Fibroblast of the conjunctiva (primary cell): ENCODE measurements at places on chromosomes 11 and 22.

- no peak for DNase-seq
Observed at GRCh38 chr11:114598461-114598860, 2.9 kb upstream of the NXPE4 start.

- no peak for DNase-seq
Observed at GRCh38 chr11:72573072-72573854, 101.0 kb downstream of the PDE2A start.

DNA sequence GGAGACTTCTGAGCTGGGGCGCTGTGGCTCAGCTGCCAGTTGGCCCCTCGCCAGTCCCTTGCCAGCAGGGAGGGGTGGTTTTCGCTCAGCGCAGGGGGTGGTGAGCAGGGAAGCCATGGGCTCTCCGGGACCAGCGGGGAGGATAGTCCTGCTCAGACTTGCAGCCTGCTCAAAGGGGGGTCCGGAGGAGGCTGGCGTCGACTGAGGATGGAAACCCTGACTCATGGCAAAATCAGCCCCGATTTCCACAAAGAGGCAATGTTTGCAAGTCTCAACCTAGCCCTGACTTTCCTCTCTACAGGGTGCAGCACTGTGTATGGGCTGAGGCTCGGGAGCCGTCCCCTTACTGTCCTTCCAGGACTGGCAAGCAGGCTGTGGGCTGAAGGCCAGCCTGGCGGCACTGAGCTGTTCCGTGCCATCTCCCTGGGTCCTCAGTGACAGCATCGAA is 35.1 kb downstream of the FBLN1 start:
- peak; percentile 88 for DNase-seq

GRCh38 chr22:31094021-31094551 is 13.0 kb downstream of the SMTN start:
- no peak for DNase-seq

GRCh38 chr11:69333149-69333710 is 39.3 kb downstream of the MYEOV start:
- DNase-seq = no peak

- no peak for DNase-seq
Observed at GRCh38 chr11:87724358-87724757, 450.9 kb downstream of the RAB38 start.

GRCh38 chr22:20580179-20580578 is 72.8 kb downstream of the MED15 start:
- no peak for DNase-seq

DNA sequence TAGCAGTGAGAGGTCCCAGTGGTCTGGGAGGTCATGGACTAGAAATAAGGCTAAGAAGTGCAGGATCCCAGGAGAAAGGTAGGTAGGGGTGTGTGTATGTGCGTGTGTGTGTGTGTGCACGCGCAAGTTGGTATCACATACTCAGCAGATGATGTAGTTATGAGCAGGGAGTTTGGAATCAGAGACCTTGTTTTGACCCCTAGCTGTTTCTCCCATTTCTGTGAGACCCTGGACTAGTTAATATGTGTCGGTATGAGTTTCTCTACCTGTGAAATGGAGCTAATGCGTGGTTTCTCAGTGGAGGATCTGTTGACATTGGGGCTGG is 1.3 kb downstream of the SERPING1 start:
- DNase-seq = no peak

DNA sequence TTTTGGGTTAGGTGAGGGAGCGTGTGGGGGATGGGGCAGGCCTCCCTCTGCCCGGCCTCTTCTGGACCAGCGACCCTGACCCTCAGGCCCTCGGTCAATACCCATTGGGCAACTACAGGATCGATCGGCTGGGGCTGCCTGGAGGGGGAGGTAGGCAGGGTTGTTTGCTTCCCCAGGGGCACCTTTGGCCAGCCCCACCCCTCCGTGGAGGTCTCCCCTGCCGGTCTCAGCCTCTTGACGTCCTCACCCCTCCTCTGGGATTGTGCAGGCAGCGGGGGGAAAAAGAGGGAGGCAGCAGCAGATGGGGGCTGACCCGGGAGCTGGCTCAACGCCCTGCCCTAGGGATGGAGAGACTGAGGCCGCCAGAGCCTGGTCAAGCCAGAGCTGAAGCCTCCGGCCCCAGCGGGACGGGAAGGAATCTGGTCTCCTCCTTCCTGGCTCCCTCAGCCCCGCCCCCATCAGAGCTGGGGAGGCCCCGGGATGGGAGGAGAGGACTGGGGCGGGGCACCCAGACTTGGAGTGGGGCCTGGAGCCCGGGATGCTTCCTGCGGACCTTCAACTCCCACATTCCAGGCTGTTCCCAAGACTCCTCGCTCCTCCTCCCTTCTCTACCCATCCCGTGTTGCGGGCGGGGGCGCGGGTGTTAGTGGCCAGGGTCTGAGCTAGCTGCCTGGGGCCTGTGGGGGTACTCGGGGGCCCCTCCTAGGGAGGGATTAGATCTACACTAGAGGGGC is 14.4 kb upstream of the CDC42EP1 start:
- DNase-seq = peak; percentile 91

DNA sequence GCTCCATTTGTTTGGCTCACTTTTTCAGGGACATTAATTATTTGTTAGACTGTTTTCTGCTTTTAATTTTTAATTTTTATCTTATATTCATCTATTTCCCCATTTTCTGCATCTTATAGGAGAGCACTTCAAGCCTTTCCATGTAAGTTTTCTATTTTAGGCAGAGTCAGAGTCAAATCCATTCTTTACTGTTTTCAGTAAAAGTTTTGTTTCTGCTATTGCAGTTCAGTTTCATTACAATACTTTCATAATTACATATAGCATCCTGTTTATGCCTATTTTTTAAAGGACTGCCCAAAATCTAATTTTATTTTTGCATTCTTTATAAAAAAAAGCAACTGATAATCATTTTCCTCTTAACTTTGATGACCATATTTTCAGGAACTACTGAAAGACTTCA is 3.8 kb upstream of the OR10A5 start:
- DNase-seq = no peak

GRCh38 chr22:41418717-41419116 is 27.9 kb downstream of the TOB2 start:
- no peak for DNase-seq

DNA sequence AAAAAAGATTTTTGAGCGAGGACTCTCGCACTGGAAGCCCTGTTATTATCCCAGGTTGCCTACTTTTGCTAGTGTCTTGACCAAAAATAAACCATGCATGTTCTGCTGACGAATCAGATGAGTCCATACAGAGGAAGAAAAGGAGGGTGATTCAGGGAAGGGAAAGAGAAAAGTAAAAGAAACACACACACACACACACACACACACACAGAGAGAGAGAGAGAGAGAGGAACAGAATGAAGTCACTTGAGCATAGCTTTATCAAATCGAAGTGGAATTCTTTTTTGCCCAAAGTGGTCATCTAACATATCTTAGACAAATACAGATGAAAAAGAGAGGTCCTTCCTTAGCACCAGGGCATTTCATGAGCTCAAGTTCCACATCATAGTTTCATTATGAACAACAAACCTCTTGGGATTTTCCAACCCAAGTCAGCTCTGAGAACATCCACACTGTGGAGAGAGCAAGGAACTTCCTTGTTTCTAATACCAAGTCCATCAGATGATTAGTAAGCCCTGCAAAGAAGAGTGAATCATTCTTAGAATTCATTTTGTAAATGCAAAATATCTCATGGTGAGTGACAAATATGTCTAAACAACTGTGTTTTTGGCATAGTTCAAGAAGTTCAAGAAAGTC is 7.7 kb upstream of the MMP12 start:
- peak; percentile 20 for DNase-seq

- DNase-seq = no peak
Observed at GRCh38 chr11:129704831-129705230, 110.8 kb upstream of the TMEM45B start.

DNA sequence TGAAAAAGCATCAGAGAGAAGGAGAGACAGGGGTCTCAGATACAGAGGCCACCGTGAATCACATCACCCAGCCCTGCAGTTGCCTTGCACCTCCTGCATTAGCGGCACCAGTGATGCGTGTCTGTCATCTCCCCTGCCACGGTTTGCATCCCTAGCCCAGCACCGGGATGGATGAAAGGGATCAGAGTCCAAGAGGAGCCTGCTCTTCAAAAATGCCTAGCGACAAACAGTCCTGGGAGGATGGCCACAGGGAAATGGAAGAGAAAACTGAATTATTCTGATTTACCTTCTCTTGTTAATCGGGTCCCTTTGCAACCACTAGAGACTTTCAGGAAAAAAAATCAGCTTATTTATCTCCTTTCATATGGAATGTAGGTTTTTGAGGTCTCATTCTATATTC is 495.6 kb upstream of the KIRREL3 start:
- DNase-seq = no peak

DNA sequence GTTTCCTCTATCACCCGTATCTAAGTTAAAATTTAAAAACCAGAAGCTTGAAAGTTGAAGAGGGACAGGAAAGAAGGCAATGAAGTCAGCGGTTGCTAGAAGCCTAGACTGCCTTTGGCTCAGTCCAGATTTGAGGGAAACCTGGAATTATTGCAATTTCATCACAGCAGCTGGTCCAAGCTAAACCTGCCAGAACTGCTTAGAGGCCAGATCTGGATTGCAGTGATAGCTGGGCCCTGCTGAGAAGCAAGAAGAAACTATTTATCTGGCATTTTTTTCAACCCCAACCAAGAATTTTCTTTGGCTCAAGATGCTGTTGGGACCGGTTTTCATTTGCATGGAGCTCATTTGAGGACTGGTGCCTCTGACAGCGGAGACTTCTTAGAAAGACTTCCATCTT is 121.5 kb upstream of the TEAD1 start:
- peak; percentile 84 for DNase-seq

- DNase-seq = no peak
Observed at GRCh38 chr11:44454666-44455065, 110.8 kb upstream of the CD82 start.

DNA sequence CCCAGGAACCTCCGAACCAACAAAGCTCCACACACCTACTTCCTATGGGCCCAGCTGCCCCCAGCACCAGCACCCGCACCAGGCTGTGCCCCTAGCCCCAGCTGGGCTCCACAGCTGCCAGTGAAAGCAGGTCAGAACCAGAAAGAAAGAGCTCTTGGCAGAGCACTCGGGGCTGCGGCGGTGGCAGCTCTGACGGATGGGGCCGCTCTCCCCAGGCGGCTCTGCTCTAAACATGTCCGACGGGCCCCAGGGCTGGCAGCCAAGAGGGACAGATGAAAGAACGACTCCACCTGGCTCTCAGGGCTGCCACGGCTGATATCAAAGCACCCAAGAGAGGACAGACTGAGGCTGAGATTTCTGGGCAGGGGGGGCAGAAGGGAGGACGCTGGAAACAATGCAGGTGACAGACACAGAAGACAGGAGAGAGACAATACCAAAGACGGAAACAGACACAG is 25.7 kb downstream of the LRFN4 start:
- no peak for DNase-seq

GRCh38 chr11:17389211-17389956 is 925 bp upstream of the KCNJ11 start:
- no peak for DNase-seq

- peak; percentile 16 for DNase-seq
Observed at GRCh38 chr11:124867700-124868099, 2.5 kb downstream of the ROBO3 start.

DNA sequence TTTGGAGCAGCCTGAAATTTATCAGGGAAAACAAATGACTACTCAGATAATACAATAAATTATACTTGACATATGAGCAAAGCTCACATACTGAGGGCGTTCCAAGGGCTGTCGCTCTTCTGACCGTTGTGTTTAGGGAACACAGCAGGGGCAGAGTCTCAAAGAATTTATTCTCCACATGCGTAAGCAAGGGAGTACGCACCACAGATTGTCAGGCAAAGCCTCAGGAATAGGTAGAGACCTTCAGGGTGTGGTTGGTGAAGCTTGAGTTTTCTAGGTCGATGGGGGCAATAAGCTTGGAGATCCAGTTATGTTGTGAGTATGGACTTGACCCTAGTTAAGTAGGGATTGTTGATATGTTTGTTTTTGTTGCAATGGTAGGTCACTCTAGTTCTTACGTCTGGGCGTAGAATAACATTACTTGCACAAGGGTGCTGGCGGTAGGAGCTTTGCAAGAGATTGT is 830 bp downstream of the ACAT1 start:
- no peak for DNase-seq

- no peak for DNase-seq
Observed at GRCh38 chr22:39028281-39028680, 7.4 kb downstream of the APOBEC3D start.

GRCh38 chr11:24267014-24267413 is 229.8 kb upstream of the LUZP2 start:
- DNase-seq = no peak

DNA sequence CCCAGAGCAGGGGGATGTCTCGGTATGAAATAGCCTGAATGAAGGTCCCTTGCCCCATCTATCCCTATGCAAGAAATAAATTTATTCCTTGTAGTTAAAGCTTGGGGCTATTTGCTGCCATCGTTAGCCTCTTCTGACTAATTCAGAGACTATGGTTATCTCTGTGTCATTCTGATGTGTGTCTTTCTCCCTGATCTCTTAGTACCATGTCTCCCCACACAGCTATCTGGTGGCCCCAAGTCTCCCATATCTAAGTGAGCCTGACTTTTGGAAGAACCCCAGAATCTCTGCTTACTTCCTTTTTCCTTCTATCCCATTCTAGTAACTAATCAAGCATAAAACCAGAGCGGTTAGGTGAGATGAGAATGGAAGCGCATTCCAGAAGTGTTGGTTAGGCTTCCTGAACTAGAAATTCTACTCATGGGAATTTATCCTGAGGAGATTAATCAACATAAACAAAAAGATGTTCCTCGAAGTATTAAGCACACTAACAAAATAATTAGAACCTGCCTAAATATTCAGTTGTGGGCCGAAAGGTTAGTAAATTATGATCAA is 71.4 kb upstream of the BMAL1 start:
- DNase-seq = no peak

DNA sequence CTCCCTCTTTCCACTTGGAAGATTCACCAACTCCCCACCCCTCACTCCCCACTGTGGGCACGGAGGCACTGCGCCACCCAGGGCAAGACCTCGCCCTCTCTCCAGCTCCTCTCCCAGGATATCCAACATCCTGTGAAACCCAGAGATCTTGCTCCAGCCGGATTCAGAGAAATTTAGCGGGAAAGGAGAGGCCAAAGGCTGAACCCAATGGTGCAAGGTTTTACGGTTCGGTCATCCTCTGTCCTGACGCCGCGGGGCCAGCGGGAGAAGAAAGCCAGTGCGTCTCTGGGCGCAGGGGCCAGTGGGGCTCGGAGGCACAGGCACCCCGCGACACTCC is 397 bp upstream of the CD44 start:
- no peak for DNase-seq
